ENCODE measurements at places on chromosomes 6 and 20. TPM values are rescaled to one million over a fixed set of nuclear protein-coding genes. Genes with fewer than 3 reads are reported as not detected.

The BLCAP gene
- 30.9 TPM for total RNA-seq

The RIN2 gene
- total RNA-seq, result not detected

DNA sequence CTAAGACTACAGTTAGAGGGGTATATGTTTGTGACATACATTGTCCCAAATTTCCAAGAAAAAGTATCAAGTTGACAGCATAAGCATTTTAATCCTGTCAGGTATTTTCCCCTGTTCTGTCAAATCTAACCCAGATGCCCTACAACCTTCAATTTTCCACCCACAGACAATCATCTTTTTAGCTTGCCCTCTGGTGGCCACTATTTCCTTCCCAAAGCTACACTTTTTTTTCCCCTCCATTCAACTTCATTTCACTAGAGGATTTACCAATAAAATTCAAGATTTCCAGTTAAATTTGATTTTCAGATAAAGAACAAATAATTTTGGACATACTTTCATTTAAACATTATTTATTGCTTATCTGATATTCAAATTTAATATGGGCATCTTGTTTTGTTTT lies 286.6 kb downstream of the TENT5A start:
- H3K4me3 ChIP-seq, result no peak overlapping the region
- H3K36me3 ChIP-seq, result no peaks in the 10 kb centered on the region
- DNase-seq, result no peak
- no peaks in the 10 kb centered on the region for H3K27me3 ChIP-seq

- no peaks in the 10 kb centered on the region for H3K27me3 ChIP-seq
- H3K36me3 ChIP-seq, result no peaks in the 10 kb centered on the region
- H3K4me3 ChIP-seq, result no peak overlapping the region
- no peak for DNase-seq
Measured at GRCh38 chr6:162712694-162713093, 14.9 kb downstream of the PRKN start.

DNA sequence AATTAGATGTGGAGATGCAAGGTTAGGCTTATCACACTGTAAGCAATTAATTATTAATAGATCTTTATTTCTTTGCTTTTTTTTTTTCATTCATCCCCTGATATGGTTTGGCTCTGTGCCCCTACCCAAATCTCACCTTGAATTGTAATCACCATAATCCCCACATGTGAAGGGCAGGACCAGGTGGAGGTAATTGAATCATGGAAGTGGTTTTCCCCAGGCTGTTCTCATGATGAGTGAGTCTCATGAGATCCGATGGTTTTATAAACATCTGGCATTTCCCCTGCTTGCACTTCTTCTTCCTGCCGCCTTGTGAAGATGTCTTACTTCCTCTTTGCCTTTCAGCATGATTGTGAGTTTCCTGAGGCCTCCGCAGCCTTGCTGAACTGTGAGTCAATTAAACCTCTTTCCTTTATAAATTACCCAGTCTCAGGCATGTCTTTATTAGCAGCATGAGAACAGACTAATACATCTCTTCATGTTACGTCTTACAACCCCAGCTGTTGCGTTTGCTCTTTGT lies 333.8 kb downstream of the CDH26 start:
- H3K4me3 ChIP-seq, result no peak overlapping the region
- no peaks in the 10 kb centered on the region for H3K27me3 ChIP-seq
- H3K4me1 ChIP-seq, result no peaks in the 10 kb centered on the region
- no peaks in the 10 kb centered on the region for H3K36me3 ChIP-seq
- H3K27ac ChIP-seq, result no peak overlapping the region
- DNase-seq, result no peak

GRCh38 chr20:45845452-45845851 lies 11.7 kb downstream of the ACOT8 start:
- no peaks in the 10 kb centered on the region for H3K27me3 ChIP-seq
- no peak overlapping the region for H3K27ac ChIP-seq
- no peak for DNase-seq

GRCh38 chr6:506508-506907 lies 115.0 kb downstream of the IRF4 start:
- H3K4me1 ChIP-seq, result peaks cover 100% of the 10 kb centered on the region
- no peaks in the 10 kb centered on the region for H3K27me3 ChIP-seq
- H3K27ac ChIP-seq, result peak overlapping the region; percentile 96
- no peak for DNase-seq
